ENCODE measurements at places on chromosomes 7 and 10.
A peak's percentile ranks its signal among the peaks of the same experiment; 100 is the strongest.

DNA sequence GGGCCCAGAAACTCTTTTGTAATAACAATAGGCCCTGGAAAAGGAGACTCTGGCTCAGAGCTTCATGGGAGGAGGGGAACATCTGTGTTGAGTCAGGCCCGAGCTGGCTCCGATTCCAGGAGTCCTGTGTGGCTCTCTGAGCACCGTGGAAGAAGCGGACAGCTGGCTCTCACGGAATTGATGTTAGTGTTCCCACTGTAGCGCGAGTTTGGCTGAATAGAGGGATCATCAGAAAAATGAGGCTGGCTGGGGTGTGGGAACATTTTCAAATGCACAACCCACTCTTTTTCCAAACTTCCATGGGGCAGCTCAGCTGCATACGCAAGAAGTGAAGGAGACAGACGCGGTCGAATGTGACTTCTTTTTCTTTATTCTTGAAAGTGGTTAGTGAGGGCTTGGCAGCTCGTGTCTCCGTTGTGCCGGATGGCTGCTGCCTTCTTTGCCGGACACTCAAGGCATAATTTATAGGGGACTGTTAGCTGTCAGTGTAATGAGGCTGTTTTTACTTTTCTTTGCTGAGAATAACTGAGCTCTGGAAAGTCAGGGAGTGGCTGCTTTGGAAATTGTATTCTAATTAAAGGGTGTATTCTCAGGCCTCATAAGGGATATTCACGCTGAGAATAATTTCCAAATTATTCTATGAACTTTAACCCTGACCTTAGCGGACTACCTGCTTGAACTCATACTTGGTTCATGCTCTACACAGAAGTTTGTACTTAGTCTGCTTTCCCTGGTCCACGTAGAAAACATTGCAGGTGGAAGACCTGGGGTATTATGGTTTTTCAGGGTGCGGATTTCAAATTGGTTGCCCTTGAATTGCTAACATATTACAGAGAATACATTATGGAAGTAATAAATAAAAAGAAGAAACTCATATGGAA lies 23.1 kb downstream of the MDFIC start:
- no peak for DNase-seq

DNA sequence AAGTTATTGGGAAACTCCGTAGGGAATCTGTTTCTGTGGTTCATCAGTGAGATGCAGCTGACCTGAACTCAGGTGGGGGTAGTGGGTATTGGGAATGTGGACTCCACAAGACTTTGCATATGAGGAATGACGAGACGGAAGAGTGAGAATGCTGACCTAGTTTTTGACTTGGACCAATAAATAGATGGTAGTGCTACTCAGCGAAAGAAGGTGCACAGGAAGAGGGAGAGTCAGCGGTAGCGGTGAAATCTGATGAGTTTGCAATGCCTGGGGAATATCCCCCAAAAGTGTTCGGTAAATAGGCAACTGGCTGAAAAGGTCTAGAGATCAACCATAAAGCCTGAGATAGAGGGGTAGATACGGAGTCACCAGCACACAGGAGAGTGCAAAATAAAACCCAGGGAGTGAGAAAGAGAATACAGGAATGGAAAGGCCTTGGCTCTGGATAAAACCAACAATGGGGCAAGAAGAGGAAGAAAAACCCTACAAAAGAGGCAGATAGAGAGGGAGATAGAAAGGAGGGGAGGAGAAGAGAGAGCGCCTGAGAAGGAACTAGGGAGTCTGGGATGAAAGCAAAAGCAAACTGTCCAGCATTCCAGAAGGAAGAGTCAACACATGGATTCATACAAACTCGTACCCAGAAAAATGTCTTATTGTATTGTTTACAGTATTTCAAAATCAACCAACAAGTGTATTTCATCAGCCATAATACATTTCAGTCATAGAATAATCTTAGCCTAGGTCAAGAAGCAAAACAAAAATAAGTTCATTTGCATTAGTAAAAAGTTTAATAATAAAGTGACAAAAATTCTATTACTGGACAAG lies 5.4 kb downstream of the ARHGAP21 start:
- no peak for DNase-seq

GRCh38 chr7:157775021-157775559 lies 438.3 kb downstream of the DNAJB6 start:
- DNase-seq = no peak

GRCh38 chr7:129952086-129952652 lies 591 bp downstream of the UBE2H start:
- peak; percentile 7 for DNase-seq

- no peak for DNase-seq
These were observed 761.9 kb downstream of the MAGI2 start for GRCh38 chr7:78691584-78691983.

DNA sequence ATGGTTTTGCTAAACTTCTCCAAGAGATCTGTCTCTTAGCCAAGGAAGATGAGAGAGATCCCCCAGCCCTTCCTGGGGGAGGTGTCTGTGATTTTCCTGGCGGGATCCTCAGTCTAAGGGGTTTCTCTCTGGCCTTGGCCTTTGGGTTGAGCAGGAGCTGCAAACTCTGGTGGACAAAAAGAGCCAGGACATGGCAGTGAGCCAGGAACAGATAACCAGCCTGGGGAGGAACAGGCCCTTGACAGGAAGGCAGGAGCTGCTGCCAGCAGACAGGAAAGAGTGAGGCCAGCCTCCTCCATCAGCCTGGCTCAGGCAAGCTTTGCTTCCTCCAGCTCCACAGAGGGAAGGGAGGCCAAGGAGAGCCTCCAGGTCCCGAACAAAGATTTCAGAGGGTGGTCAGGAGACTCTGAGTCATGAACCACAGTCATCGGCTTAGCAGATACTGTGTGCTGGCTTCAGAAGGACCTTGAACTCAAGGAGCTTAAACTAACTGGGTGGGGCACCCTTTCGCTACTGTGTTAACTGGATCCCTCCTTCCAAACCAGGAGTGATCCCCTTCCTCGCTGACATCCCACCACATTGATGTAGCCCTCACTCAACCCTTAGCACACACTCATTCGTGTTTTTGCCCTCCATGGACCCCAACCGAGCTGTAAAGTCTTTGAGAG lies 34.7 kb downstream of the DDIT4 start:
- DNase-seq = no peak

Measured in stimulated activated CD8-positive, alpha-beta memory T cell treated with anti-CD3 and anti-CD28 coated beads, Interleukin-15, amount 100 ng/mL, for 48 hours (primary cell).